Activated CD4-positive, alpha-beta T cell treated with anti-CD3 and anti-CD28 coated beads, Interleukin-2, Interleukin-6, amounts not matched to agents 100 ng/mL and 50 ng/mL, durations not matched to agents 16 hours and 8 hours (primary cell): ENCODE measurements at places on chromosomes 3 and 15.

DNA sequence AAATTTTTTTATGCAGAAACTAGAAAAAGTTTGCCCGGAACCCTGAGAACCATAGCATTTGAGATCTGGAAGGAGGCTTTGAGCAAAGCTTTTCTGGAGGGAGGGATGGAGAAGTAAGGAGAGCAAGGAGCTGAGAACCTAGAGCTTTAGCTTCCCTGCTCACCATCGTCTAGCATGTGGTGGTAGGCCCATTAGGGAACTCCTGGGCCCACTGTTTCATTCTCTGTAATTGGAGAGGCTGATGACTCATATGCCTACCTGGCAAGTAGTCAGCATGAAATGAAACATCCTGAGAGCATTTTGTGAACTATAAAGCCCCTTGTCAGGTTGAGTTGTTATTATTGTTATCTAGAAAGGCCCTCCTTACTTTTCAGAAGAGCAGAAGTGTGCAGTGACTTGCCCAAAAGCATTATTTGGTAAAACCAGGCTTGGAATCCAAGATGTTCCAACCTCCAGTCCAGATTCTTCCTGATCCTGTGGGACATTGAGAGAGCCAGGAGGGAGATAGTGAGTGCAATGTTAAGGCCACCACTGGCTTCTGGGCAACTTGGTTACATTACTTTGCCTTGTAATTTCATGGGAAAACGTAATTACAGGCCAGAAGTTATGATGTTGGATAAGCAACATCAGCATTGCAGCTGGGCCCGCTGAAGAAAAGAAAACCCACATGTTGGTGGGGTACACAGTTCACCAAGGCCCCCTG is 104.5 kb upstream of the BFSP2 start:
- DNase-seq = peak; percentile 55

- no peak for DNase-seq
Measured at GRCh38 chr15:68658641-68659358, 80.0 kb downstream of the CORO2B start.

DNA sequence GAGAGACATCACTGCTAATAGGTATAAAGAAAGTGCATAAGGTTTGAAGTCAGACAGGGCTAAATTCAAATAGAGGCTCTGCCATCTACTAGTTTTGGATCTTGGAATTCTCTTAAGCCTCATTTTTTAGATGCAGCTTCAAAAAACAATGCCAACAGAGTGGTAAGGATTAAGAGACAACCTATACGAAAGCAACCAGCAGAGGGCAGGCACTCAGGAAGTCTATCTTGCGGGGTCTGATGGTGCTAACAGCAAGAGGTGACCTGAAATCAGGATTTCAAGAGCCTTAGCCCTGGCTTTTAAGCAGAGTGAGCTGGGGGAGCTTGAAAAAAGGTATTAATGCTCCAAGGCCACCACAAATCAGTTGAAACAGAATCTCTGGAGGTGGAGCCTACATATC is 40.7 kb downstream of the LDHAL6B start:
- DNase-seq = peak; percentile 70

- DNase-seq = no peak
Measured at GRCh38 chr15:50256188-50257041, 9.1 kb downstream of the HDC start.

DNA sequence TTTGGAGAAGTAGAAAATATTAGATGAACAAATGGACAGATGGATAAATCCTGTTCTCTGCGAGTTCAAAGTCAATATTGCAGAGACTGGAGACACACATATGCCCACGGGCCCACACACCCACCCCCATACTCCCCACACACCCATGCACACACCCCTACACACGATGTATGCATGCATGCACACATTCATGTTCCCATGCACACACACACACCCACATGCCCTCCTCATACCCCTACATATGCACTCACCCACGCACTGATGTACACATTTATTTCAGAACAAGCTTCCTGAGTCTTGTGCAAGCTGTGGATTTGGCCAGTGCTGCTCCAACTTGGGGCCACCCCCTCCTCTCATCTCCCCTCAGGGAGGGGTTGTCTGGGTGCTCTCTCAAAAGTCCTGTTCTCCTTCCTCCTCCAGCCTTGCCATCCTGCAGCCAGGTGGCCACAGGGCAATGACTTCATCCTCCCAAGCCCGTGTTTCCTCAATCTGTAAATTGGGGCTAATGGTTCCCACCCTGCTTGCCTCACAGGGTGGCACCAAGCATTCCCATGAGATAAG is 16.4 kb downstream of the MAPKAPK3 start:
- no peak for DNase-seq

DNA sequence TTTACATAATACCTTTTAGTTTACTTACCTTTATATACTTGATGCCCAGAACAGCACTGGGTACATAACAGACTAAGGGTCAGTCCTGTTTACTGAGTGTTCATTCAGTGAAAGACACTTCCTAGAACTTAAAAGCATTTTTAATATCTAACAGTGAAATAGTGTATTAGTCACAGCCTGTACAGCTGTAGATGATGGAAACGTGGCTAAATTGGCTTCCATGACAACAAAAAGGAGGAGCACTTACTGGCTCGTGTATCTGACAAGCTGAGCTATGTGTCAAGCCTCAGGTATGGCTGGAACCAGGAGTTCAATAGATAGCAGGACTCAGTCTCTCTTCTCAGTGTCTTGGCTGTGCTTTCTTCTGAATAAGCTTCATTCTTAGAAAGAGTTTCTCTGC is 40.2 kb downstream of the CMTM8 start:
- no peak for DNase-seq

DNA sequence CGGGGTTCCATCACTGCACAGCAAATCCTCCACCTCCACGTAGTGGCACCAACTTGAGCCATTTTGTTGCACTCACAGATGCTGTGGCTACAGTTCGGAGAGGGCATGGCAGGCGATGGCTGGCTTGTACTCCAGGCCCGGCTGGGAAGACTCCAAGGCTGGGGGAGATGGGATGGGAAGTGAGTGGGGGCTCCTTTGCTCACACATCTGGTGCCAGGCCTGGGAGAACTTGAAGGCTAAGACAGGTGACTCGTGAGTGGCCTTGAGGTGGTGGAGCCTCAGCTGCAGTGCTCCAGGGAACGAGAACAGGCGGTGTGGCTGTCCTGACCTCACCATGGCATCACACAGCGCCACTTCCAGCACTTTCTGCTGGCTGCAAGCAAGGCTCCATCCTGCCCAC is 87.9 kb downstream of the PLXNA1 start:
- DNase-seq = no peak

- no peak for DNase-seq
Measured at GRCh38 chr3:63508305-63508704, 144.2 kb upstream of the SNTN start.

DNA sequence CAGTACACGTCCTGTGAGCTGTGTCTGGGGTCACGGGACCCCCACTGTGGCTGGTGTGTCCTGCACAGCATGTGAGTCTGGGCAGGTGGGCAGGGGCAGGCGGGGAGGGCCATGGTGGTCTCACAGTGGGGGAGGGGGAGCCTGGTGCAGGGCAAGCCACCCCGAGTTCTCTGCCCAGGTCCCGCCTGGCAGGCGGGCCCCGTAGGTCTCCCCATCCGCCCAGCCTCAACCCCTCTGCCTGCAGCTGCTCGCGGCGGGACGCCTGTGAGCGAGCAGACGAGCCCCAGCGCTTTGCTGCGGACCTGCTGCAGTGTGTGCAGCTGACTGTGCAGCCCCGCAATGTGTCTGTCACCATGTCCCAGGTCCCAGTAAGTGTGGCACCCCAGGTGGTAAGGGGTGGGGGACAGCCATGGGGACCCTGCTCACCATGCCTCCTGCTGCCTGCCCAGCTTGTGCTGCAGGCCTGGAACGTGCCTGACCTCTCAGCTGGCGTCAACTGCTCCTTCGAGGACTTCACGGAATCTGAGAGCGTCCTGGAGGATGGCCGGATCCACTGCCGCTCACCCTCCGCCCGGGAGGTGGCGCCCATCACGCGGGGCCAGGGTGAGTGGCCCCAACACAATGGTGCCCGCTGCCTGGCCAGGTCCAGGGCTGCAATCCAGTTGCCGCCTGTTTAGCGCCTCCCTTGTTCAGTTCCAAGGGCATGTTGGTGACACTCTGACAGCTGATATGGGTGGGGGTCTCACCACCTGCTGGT is 21.9 kb downstream of the PLXNA1 start:
- DNase-seq = no peak

DNA sequence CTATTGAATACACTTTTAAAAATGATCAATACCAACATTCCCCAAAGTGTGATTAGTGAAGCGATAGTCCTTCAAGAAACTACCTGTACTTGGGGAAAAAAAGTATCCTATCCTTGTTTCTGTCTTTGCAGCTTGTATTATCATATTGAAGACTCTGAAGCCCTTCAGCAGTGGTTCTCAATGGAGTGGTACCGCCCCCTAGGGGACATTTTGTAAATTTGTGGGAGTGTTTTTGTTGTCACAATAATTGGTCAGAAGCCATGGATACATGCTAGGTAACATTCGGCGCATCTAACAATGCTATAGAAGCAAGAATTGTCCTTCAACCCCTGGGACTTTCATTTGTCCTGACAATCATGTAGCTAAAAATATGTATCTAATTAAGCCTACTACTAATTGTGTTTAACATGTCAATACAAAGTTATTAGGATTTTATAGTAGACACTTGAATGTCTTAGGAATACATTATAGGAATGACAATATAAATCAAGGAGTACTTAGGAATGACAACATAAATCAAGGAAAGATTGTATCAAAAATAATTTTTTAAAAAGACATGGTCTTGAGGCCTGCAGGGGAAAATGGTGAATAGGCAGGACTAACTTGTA is 53.7 kb downstream of the NMD3 start:
- peak; percentile 68 for DNase-seq

GRCh38 chr3:191509078-191509477 is 48.1 kb downstream of the PYDC2 start:
- no peak for DNase-seq

DNA sequence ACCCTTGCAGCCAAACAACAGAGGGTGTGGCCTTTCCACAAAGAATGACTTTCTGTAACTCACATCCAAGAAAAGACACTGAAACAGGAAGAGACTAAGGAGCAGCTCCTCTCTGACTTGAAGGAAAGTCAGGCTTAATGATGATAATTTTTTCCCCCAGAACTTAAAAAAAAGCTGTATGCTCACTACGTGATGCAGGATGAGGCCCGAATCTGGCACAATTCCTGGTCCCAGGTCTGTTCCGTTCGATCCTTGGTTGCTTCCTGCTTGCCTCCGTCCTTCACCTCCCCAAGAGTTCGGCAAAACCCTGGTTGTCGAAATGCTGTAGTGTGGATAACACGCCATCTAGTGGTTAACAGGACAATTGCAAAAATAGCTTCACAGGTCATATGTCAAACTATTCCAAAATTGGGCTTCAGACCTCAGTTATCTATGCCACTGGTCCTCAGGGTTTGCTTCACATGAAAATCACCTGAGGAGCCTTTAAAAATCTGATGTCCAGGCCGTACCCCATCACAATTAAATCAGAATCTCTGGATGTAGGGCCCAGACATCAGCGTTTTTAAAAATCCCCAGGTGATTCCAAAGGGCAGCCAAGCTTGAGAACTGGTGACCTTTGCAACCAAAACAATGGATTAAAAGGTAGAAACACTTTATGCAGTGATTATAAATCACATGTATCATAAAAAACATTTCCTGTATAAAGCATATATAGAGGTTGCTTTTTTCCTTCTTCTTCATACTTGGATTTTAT is 28.1 kb upstream of the SYNM start:
- peak; percentile 78 for DNase-seq

DNA sequence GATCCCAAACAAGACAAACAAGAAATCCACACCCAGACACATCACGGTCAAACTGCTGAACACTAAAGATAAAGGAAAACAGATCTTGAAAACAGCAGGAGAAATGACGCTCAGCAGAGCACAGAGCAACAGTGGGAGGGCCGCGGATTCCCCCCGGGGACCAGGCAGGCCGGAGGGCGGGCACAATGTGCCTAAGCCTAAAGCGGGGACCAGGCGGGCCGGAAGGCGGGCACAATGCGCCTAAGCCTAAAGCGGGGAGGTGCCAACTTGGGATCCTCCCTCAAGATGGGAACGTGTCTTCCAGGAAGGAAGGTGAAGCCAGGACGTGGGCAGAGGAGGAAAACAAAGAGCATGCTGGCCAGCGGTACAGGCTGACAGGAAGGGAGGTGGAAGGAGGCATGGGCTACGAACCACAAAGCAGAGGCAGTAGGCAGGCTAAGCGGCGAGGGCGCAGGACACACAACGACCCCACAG is 31.1 kb downstream of the CYFIP1 start:
- peak; percentile 19 for DNase-seq

- DNase-seq = no peak
Measured at GRCh38 chr3:115081444-115081843, 65.6 kb downstream of the ZBTB20 start.

DNA sequence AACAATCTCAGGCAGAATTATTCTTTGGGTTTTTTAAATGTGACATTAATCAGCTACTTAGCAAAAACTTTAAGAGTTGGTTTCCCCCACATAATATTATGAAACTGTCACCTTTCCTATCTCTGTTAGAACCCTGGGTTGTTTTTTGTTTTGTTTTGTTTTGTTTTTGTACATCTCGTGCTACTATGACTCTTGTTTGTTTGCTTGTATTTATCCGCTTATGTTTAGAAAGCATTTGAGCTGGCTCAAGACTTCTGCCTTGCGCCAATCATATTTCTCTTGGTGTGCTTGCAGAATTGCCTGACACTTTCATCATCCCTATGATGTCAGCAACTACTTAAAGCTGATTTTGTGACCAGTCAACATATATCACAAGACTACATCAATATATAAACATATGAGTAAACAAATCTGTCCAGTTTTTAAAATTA is 116.9 kb downstream of the DCLK3 start:
- DNase-seq = no peak

DNA sequence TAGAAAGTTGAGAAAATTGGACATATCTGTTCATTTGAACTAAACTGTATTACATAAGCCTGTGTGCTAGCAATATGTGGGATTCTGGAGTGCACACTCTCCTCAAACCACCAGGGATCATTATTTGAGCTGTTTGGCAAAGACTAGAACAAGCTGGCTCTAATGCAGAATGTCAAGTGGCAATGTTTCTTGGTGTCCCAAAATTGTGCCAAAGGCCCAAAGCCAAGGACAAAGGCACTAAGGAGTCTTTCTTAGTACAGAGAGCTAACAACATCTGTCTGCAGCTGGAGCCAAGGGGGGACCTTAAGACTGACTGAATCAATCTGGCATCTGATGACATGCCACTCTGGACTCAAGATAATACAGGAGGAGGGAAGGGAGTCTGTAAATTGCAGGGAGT is 76.7 kb upstream of the STRIT1 start:
- no peak for DNase-seq

DNA sequence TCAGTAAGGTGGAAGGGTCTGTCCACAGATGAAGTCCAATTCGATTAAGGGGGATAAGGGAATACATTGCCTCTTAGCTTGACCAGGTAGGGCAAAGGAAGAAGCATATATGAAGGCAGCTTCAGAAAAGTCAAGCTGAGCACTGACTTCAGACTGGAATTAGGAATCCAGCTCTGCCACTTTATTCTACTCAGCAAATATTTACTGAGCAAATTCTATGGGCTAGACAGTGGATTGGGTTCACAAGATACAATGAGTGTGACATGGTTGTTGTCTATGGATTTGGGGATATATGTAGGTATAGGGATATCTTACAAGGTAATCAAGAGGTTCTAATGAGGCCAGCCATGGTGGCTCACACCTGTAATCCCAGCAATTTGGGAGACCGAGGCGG is 526 bp downstream of the ADIPOQ start:
- no peak for DNase-seq
